Fibroblast of skin of left biceps (primary cell): ENCODE measurements at places on chromosomes 7 and 10.

GRCh38 chr10:24944512-24945255 is 7.7 kb downstream of the PRTFDC1 start:
- DNase-seq: no peak

DNA sequence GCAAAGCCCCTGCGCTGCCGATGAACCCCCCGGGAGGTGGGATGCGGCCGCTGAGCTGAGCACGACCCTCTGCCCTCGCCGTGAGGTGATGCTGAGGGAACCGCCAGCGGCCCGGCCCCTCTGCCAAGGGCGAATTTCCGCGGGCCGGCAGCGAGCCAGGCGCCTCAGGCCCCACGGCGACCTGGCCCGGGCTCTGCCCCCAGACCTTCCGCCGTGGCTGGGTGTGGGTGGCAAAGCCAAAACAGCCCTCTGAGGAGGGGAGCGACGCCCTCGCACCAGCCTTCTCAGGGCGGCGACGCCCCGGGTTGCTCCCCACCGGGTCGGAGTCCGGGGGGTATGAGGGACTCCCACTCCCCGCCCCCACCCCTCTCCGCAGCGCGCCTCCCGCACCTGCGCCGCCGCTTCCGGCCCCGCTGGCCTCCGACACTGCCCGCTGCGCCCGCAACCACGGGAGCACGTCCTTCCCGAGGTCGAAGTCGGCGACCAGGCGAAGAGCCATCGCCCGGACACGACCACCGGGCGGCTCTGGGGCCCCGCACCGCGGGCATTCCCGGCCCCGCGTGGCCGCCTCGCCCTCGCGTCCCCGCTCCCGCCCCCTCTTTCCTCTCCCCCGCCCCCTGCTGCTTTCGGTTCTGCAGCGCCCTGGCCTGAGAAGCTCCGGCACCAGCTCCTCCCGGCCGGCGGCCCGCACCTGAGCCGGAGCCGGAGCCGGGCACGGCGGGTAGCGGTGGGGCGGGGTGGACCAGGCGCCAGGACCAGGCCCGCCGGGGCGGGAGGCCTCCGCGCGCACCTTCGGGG is at the start of gene GSAP:
TSS of gene GSAP (minus strand) at position 527 of the 798 bp plus-strand sequence. CDS start at position 499, 28 bp downstream.
- DNase-seq: no peak

DNA sequence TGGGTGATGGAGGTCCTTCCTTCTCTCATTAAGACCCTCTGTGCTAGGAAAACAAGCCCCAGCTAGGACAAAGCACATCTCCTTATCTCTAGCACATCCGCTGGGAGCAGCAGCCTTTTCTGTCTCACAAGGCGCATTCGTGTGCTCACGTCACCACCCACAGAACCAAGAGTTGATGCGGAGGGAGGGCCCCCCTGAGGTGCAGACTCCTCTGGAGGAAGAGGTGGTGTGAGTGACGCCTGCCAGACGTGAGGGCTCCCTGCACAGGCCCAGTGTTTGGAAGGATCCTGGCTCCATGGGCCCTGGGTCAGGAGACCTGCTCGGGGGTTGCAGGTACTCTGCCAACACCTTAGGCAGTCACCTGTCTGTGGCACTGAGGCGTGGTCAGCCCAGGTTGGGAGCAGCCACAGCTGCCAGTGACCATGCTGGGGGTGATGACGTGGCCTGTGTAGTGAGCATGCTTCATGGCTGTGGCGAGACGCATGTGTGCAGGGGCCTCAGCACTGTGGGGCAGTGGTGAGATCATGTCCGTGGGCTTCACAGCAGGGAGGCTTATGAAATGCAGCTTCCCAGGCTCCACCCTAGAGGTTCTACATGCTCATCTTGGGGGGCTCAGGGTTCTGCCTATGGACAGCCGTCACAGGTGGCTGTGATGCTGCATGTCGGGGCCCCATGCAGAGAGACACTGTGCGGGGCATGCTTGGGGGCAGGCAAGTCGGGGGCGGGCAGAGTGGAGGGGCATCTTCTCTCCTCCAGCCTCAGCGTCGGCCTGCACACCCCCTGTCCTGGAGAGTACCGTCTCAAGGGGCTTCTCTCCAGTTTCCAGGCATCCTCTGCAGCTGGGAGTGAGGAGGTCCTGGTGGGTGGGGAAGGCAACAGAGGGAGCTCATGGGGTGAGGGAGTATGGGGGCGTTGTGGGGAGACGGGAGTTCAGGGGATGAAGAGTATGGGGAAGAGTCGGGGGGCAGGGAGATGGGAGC is 56.2 kb upstream of the DPYSL4 start:
- no peak for DNase-seq

DNA sequence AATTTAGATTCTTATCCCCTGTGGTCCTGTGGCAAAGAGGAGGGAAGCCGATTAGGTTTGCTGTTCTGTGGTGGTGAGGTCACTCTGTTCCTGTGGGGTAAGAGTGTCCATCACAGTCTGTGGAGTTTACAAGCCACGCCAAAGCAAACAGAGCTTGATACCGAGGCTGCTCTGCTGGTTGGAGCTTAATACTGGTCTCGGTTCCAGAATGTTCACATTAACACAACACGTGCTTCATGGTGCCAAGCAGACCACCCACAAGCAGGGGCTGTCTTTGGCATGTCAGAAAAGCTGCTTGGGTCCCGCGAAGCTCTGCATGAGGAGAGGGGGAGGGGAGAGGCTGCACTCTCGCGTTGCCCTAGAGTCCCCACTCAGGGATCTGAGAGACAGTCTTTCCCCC is 47.5 kb downstream of the DNAJB6 start:
- DNase-seq: no peak

- no peak for DNase-seq
Measured at GRCh38 chr7:25392588-25393338, 164.5 kb upstream of the NPVF start.

DNA sequence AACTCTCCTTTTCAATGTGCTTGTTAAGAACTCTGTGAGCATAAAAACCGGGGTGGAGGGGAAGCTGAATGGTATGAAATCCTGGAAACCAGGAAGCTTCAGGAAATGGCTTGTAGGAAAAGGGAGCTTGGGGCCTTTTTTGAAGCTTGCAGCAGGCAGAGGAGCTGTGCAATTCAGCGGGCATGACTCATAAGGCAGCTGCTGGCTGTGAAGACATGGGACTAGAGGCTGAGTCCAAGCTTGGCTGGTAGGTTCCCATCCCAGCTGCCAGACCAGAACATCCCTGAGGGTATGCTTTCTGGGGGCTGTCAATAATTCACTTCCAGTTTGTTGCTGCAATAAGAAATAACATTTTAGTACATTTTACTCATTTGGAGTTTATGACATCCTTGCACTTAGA is 36.8 kb upstream of the CDC14C start:
- no peak for DNase-seq

- no peak for DNase-seq
Measured at GRCh38 chr7:20791538-20792434, 5.1 kb upstream of the SP8 start.

DNA sequence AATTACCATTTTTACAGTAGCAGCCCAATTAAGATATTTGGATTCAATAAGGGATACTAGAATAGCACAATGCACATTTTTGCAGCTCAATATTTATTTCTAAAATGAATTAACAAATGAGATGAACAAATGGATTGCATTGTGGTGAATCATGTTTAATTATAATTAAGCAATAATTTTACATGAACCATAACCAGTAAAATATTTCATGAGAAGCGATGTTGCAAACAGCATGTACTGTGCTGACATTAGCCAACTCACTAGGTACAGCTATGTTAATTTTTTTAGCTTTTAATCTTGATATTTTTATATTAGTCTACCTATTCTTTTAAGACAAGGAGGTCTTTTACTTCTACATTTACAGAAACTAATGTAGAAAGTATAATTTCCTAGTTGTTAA is 399.1 kb upstream of the AKR1E2 start:
- no peak for DNase-seq

DNA sequence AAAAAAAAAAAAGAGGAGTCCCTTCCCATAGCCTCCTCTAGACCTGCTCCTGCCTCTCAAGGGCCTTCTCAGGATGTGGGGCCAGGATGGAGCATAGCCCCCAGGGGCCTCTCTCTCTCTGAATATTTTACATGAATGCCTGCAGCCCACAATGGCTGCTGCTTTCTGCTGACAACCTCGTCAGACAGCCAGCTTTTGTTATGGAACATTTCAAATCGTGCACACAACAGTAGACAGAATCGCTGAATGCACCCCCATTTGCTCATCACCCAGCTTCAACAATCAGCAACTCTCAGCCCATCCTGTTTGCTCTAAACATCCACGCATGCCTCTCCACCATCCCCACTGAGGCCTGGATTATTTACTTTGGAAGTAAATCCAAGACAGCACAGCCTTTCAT is 5.4 kb downstream of the PLAC9 start:
- no peak for DNase-seq

DNA sequence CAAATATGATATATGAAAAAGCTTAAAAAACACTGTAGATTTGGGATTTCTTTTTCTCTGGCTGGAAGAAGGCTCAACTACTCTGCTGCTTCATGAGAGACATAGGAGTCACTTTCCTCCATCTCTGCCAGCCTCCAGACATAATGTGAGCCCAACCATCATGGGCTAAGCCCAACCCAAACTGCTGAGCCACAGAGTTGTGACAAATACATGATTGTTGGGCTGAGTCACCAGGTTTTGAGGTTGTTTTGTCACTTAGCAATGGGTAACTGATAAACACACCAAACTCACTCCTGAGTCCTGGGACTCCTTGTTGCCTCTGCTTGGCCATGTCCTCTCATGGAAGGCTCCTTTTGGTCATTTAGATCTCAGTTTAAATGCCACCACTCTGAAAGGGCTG is 381.8 kb upstream of the FZD8 start:
- peak; percentile 16 for DNase-seq

- DNase-seq: no peak
Measured at GRCh38 chr10:36247478-36247877, 605.4 kb upstream of the FZD8 start.

- no peak for DNase-seq
Measured at GRCh38 chr10:18205098-18205834, 65.0 kb downstream of the CACNB2 start.

GRCh38 chr10:110649347-110650264 is 5.5 kb downstream of the RBM20 start:
- DNase-seq: no peak

DNA sequence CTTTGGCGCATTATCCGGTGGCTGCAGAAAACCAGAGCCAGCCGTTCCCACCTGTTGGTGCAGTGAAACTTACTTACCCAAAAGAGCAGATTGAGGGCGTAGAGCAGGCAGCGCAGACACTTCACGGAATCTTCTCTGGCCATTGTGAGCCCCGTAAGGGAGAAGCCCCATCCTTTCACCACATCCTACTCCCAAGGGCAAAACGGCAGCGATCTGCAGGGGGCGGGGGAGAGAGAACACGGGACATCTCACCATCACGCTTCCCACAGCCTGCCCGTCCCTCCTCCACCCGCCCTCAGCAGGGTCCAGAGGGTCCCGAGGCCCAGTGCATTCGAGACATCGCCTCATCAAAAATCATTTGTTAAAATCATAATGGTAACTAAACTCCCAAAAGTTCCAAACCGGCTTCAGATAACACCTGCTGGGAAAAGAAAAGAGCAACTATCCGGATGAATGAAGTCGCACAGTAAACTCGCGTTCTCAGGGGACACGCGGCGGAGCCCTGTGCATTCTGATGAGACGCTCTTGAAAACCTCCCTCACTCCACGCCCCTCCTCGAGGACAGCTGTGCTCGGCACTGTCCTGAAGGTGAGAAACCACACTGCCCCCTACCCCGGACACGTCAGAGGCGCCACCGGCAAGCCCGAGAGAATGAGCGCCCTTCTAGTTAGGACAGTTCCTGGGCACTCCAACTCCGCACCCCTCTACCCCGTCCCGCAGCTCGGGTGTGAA is 1.2 kb downstream of the TSPAN12 start:
- DNase-seq: no peak

GRCh38 chr7:116911801-116912200 is 41.5 kb upstream of the ST7 start:
- peak; percentile 34 for DNase-seq

- no peak for DNase-seq
Measured at GRCh38 chr7:24221500-24221899, 62.5 kb upstream of the NPY start.

DNA sequence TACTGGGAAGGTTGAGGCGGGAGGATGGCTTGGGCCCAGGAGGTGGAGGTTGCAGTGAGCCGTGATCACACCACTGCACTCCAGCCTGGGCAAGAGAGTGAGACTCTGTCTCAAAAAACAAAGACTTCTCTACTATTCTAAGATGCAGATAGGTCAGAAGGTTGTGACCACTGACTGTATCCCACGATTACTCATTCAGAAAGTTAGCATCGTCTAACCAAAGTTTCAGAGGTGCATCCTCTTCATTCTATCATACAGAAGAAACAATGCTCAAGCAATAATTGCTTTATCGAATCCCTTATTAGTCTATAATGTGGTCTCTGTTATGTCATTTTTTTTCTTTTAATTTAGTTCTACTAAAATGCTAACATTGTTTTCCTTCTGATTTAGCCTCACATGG is 348.7 kb upstream of the LRGUK start:
- DNase-seq: no peak

GRCh38 chr7:90246171-90246570 is 1.2 kb downstream of the CFAP69 start:
- no peak for DNase-seq

- DNase-seq: no peak
Measured at GRCh38 chr10:5461203-5461588, 38.2 kb downstream of the CALML5 start.

DNA sequence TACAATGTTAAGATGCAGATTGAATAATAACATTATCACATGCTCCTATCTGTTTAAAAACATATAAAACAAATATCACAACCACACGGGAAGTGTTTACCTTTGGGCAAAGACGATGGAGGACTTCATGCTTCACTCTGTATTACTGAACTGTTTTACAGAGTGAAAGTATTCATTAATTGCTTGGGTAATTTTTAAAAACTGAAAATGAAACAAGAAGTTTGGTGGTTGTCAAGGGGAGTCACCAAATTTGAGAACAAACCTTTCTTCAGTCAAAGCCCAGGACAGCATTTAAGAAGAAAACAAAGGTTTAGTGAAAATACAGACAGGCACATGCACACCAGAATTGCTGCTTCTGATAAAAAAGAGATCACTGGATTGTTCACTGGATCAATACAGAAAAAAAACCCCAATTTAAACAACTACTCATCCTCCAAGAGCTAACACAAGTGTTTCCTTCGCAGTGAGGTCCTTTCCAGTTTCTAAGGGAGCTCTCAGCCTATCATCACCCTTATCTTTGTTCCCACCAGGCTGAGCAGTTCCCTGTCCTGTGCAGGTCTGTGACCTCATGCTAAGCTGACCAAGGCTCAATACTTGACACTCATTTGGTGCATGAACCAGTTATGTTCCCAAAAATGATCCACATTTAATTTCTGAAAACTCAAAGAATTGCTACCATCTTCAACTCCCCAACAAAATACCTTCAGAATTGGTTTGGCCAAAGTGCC is 8.8 kb downstream of the PARP12 start:
- DNase-seq: no peak
